ENCODE measurements at places on chromosomes 7 and 10. TPM values are rescaled to one million over a fixed set of nuclear protein-coding genes. Genes with fewer than 3 reads are reported as not detected.

The INHBA gene
- total RNA-seq: not detected

The RET gene
- not detected for total RNA-seq

The CYP3A4 gene
- 0.35 TPM for total RNA-seq

The NUTM2A gene
- total RNA-seq: 0.31 TPM

The C10orf143 gene
- total RNA-seq: 0.84 TPM

The NRF1 gene
- total RNA-seq: 10.1 TPM

The SFTPA1 gene
- total RNA-seq: not detected

The GRB10 gene
- total RNA-seq: 8.3 TPM

The PRPS1L1 gene
- total RNA-seq: not detected

The CYP2C8 gene
- total RNA-seq: 0.09 TPM

The MMP21 gene
- not detected for total RNA-seq

The LRWD1 gene
- 14.5 TPM for total RNA-seq

The SFTPD gene
- not detected for total RNA-seq

The CYP2C19 gene
- total RNA-seq: not detected

The ZNF503 gene
- total RNA-seq: 5.8 TPM
